ENCODE measurements at places on chromosomes 2 and 18.
A peak's percentile ranks its signal among the peaks of the same experiment; 100 is the strongest.

DNA sequence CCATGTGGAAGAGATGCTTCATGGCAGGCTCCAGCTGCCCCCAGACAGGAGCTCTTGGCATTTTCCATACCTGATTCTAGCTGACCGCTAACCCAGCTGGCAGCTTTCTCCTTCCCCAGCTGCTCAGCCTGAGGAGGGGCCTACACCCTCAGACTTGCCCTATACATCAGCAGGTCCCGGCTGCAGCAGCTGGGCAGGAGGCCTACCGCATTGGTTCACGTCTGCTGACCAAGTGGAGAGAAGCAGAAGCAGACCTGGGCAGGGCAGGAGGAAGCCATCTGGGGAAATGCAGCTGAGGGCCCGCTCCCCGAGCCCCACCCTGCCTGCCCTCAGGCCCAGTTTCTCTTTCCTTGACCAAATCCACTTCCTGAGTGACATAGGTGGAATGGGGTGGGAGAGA lies 50.7 kb downstream of the LBH start:
- DNase-seq, result no peak

- DNase-seq, result no peak
Measured at GRCh38 chr2:100004348-100004884, 138.0 kb downstream of the AFF3 start.

DNA sequence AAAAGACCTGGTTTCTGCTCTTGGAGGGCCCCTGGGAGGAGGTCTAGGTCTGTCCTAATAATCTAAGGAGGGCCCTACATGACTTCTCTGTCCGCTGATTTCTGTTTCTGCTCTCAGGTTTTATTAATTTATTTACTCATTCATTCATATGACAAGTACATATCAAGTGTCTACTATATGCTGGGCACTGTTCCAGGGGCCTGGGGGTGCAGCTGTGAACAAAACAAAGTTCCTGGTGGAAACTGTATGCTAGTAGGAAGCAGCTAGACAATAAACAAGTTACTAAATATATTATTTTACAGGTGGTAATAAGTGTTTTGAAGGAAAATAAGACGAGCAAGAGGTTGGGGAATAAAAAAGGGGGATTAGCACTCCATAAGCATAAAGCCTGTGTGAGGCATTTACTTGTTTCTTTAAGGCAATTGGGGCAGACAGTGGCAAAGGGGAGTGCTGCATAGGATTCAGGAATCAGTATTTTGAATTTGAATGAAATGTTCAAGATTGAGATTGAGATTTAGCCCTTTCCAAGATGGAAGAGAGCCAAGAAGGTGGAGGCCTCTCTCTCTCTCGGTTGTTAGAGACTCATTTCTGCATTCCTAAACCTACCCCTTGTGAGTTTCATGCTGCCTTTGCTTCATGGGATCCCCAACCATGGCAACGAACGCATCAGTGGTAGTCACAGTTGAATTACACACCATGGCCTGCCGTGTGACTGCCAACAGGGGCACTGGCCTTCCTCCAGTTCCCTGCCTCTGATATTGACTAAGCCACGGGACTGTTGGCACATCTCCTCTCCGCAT lies 28.3 kb downstream of the DRC1 start:
- no peak for DNase-seq

DNA sequence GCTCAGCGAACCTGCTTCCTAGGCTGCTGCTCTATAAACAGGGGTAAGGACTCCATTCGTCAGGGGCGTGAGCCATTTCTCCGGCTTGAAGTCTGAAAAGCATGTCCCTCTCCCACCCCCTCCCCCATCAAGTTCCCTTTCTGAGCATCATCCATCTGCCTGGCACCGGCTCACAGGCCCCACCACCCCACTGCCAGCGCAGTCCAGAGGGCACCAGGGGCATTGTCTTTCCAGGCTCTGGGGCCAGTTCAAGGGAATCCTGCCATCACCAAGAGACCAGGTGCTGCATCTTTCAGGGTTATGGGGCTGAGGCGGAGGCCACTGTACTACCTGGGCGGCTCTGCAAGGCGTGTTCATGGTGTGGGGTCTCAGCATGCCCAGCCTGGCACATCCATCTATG lies 64.7 kb upstream of the EDAR start:
- no peak for DNase-seq

GRCh38 chr2:37855283-37856041 lies 69.6 kb upstream of the RMDN2 start:
- DNase-seq, result peak; percentile 35

GRCh38 chr18:31042406-31043181 lies at the start of gene DSC3:
DSC3 (minus strand) TSS chr18:31042742; CDS start chr18:31042660, 82 bp downstream.
- peak; percentile 16 for DNase-seq

GRCh38 chr2:58553937-58554336 lies 312.8 kb upstream of the FANCL start:
- DNase-seq, result peak; percentile 4

- no peak for DNase-seq
Measured at GRCh38 chr2:167940734-167941507, 306.5 kb downstream of the STK39 start.

DNA sequence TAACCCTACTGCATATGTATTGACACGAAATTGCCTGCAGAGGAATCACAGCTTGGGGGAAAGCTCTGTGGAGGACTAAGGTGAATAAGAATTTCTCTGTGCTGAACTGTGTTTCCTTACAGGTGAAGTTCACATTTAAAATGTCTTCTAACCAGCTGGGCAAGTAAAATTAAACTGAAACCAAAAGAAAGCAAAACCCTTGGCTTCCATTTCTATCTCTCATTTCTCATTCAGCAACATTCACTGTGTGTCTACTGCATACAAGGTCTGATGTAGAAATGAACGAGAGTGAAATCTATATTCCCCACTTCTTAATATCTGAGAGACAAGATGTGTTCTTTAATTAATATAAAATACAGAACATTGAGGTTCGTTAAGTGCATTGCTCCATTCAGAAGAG lies 397.3 kb downstream of the SOX11 start:
- DNase-seq, result no peak

- DNase-seq, result peak; percentile 25
Measured at GRCh38 chr2:29700560-29700959, 220.8 kb downstream of the ALK start.

DNA sequence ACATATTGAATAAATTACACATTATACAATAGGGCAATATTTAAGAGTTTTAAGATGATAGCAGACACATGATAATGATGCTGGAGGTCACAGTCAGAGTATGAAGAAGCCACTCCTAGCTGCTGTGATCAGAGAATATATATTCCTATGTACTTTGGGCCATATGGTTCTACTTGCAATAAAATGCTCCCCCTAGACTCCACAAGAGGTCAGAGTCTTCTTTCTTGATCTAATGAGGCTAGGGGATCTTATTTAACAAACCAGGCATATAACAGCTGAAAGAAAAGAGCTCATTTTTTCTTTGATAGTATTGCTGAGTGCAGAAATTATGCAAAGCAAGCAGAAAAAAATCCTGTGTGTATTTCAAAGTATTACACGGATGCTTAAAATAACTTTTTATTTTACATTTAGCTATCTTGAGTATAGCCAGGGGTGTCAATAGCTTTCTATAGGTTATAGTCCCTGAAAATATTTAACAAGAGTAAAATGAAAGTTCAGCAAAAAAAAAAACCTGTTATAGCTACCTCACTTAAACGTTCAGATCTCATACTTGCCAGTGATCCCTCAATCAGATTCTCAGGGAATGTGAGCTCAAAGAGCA lies 748.7 kb upstream of the CHAC2 start:
- no peak for DNase-seq

DNA sequence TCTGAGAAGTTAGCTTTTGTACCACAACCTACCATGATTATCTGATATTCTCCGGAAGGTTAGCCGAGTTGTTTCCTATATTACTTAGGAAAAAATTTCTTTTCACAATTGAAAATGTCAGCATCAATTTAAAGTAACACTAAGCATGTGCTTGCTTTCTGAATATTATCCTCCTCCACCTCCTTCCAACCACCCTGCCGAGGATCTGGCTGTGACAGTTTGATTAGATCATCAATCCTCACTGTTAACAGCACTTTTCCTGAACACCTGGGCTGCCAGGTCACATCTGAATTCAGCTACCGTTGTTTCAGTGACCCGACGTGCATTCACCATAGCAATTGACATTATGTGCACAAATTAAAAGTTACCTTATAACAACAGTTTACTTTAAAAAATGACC lies 207.0 kb downstream of the ZNF407 start:
- DNase-seq, result no peak

GRCh38 chr2:235864302-235864701 lies 303.9 kb downstream of the GBX2 start:
- DNase-seq, result no peak

- peak; percentile 84 for DNase-seq
Measured at GRCh38 chr2:144516981-144517865, 2.7 kb downstream of the ZEB2 start.

GRCh38 chr2:16716944-16717343 lies 51.3 kb upstream of the CYRIA start:
- DNase-seq, result no peak

- DNase-seq, result no peak
Measured at GRCh38 chr2:51006641-51007040, 25.3 kb downstream of the NRXN1 start.

GRCh38 chr18:31657823-31658669 lies 26.3 kb downstream of the B4GALT6 start:
- DNase-seq, result no peak

DNA sequence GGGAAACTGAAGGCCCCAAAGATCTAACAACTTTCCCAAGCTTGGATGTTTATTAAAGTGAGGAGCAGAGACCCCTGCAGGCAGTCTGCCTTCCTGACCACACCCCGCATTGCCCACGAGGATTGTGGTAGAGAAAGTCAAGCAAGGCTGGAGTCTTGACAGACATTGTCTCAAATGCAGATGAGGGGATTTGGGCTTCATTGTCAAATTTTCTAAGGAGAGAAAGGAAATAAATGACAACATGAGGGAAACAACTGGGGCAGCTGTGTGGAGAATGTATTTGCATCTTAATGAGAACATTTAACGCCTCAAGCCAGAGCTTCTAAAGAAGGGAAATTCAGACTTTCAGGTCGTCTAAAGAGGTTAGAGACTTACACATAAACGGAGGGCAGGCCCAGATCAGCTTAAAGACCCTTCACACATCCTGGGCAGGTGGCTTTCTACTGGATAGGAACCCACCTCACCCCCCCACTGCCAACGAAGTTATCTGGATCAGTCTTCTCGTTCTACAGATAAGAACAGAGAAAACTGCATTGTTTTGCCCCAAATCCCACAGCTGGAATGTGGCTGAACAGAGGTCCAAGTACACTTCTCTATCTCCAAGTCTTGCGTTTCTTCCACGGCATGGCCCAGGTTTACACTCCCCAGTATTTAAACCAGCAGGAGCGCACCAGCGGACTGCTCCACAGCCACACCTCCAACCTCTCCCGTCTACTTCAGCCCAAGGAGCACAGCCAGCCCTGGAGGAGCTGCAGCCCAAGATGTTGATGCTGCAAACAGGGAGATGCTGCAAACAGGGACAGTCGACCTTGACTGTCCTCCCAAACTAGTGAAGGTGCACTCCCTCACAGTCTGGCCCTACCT lies 16.2 kb upstream of the SCG2 start:
- DNase-seq, result no peak

DNA sequence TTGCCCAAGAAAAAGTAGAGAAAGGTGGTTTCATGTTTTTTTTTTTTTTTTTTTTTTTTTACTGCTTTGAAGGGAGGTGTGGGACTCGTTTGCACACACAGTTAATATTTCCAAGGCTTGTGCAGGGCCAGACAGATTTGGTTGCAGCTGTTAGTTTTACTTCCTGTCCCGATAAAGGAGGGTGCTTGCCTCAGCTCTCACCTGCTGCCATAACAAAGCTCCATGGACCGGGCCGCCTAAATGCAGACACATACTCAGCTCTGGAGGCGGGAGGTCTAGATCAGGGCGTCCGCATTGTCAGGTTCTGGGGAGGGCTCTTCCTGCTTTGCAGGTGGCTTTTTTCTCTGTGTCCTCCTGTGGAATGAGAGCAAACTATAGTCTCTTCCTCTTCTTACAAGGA lies 69.9 kb downstream of the ODC1 start:
- DNase-seq, result no peak

DNA sequence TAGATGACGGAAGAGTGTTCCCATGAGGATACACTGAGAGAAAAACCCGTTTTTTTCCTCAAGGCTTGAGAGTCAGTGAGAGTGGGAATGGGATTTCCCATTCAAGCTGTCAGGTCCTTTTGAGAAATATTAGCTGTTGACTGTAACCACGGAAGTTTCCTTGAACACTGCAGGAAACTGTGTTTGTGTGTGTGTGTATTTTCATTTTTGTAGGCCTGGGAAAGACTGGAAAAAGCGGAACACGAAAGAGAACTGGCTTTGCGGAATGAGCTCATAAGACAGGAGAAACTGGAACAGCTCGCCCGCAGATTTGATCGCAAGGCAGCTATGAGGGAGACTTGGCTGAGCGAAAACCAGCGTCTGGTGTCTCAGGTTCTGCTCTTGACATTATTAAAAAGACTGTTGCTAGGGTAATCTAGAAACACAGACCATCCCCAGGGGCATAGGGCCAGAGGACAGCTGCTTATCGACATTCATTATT lies 98.8 kb upstream of the EML6 start:
- DNase-seq, result no peak

GRCh38 chr2:143183804-143184463 lies 54.7 kb downstream of the ARHGAP15 start:
- DNase-seq, result no peak

GRCh38 chr2:68379184-68379708 lies 14.2 kb downstream of the PLEK start:
- no peak for DNase-seq

GRCh38 chr2:42523341-42523740 lies 29.6 kb upstream of the KCNG3 start:
- DNase-seq, result no peak

GRCh38 chr2:74481961-74482800 lies 617 bp downstream of the CCDC142 start:
- peak; percentile 55 for DNase-seq

DNA sequence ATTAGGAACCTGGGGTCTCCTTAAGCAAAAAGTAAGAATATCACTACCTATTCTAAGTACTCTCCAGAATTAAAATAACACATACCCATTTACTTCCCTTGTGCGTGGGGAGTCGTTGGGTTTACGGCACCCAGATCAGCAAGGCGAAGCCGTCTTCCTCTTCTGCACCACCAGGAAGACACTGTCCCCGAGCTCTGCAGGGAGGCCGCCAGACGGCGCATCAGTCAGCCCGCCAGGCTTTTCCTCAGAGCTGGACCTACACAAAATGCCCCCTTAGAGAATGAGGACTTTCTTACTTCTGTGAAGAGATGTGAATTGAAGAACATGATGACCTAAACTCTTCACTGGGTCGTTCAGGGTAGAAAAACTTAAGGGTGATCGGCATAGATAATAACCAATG lies 526.5 kb downstream of the GALR1 start:
- DNase-seq, result no peak

- DNase-seq, result peak; percentile 63
Measured at GRCh38 chr18:10239103-10239502, 215.3 kb upstream of the APCDD1 start.

DNA sequence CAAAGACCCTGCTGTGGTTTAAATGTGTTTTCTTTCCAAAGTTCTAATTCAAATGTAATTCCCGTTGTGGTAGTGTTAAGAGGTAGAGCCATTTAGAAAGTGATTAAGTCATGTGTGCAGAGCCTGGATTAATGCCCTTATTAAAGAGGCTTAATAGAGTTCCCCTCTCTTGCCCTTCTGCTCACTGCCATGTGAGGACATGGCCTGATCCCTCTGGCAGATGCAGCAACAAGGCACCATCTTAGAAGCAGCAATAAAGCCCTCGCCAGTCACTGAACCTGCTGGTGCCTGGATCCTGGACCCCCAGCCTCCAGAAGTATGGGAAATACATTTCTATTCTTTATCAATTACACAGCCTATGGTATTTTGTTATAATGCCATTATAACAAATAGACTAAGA lies 485.2 kb downstream of the DCDC2C start:
- DNase-seq, result no peak
